ENCODE measurements at places on chromosomes 2 and 18.

DNA sequence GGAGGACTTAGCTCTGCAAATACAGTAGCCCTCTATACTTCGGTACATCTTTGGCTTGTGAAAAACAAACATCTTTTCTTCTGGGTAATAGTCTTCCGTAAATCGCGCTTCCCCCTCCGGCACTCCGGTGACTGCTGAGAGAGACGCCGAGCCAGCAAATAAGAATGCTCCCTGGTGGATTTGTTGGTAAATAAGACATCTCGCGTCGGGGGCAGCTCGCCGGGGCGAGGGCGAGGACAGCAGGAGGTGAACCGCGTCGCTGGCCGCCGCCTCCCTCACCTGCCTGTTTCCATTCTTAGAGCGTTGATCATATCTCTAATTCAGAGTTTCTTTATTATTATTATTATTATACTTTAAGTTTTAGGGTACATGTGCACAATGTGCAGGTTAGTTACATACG lies 117.6 kb downstream of the PMAIP1 start:
- no peak for DNase-seq

- no peak for DNase-seq
These were observed 470.7 kb downstream of the LPIN1 start for GRCh38 chr2:12217175-12217574.

DNA sequence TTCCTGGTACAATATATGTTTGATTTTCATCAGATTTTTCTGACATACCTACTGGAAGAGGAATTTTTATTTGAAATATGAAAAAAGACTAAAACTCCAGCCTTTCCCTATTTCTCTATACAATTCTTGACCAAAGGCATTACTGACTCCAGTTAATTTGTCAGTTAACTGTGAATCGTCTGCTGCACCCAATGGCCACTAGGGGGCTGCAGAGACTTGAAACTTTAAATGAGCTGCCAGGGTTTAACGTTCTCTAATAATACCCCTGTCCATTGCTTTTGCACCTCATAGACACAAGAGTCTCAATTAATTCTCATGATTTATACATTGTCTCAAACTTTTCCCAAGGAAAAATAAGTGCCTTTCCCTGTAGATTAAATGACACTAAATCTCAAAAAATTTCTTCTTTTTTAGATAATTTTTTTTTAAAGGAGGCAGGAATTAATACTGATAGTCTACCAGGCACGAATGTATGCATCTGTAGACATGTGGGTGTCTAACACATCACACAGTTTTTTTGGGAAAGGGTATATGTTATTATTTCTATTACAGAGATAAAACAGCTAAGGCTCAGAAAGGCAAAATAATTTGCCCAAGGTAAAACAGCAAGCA lies 1.8 kb upstream of the ALK start:
- peak; percentile 86 for DNase-seq

GRCh38 chr2:152541712-152542111 lies 175.5 kb downstream of the PRPF40A start:
- DNase-seq: no peak

DNA sequence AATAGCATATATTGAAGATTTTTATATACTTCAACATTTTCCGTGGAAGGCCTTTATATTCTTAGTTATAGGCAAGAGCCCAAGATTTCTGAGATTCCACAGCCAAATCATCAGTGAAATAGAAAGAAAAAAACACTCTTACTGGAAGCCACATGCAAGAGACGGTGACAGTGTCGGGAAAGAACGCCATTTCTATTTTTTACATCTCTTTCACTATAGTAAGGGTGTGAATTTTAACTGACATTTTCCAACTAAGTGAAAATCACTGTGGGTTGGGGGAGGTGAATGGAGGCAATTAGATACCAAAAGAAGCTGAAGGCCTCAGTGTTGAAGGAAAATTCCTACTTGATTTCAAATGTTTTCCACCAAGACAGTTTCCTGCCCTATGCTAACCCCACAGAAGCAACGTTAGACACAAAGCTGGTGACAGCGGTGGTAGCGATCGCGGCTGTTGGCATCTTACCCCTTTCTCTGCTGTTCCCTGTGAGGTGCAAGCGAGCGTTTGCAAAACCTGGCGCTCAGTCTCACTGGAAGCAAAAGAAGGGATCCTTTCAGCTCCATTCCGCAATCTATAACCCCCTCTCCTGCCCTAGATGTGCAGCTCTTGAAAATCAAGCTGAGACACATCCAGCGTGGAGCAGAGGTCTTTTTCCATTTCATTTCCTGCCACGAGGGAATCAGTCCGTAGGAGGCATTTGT lies 20.0 kb downstream of the ID2 start:
- DNase-seq: no peak

DNA sequence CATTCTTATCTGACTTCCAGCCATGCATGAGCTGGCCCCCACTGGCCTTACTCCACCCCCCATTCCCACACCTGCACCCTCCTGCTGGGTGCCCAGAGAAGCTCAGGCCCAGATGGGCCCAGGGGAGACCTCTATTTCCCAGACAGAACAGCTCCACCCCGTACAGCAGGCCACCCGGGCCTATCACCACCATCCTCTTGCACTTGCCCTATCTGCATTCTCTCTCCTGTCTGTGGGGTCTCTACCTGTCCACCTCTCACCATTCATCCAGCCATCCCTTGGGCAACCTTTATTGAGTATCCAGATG lies 25.3 kb upstream of the TNS1 start:
- DNase-seq: no peak

DNA sequence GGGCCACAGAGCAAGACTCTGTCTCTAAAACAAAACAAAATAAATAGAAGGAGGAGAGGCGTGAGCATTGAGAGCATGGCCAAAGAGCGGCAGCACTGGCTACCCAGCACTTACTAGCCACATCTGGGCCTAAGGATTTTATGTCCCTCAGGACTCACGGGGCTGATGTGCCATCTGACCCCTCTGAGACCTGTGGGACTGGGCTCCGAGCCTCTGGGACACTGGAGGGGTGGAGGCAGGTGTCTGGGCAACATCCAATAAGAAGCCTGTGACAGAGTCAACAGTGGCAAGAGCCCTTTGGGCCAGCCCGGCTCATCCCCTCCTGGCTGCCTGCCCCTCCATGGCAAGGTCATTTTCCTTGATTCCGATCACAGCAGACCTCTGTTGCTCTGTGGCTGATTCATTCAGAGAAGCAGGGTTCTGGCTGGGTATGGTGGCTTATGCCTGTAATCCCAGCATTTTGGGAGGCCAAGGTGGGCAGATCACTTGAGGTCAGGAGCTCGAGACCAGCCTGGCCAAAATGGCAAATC lies 60.7 kb downstream of the RRM2 start:
- no peak for DNase-seq

DNA sequence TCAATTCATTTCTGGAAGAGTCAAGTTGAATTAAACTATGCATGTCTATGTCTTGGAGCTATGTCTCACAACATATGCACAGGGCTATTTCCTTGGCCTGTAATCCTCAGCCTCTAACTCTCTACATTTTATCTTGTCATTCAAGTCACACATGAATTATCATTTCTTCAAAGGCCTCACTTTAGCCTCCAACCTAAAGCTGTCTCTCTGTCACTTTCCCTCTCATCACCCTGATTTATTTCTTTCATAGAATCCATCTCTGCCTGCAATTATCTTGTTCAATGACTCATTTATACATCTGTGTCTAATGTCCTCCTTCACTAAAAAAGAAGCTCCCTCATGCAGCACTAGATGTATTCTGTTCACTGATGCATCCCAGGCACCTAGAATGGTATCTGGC lies 614.2 kb upstream of the REG3G start:
- peak; percentile 10 for DNase-seq

GRCh38 chr2:19754907-19755306 lies 146.9 kb downstream of the TTC32 start:
- DNase-seq: no peak
